ENCODE measurements at places on chromosomes 5 and 9. TPM values are rescaled to one million over a fixed set of nuclear protein-coding genes. Genes with fewer than 3 reads are reported as not detected.

DNA sequence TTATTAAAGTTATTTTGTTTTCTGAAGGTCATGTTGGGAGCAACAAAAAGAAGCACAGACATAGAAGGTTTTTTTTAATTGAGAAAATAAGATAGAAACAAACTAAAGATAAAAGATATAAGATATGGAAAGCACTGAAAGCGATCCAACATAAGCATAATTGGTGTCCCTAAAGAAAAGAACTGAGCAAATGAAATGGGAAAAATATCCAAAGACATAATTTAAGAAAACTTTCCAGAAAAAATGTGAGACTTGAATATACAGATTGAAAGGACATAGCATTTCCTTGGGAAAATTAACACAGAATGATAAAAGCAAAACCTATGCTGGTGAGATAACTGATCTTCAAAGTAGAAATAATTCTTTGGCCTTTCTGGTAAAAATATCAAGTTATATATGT, 289.3 kb downstream of the KIAA0825 start:
- H3K27me3 ChIP-seq = no peaks in the 10 kb centered on the region
- H3K4me1 ChIP-seq = no peaks in the 10 kb centered on the region
- no peak overlapping the region for H3K4me3 ChIP-seq

DNA sequence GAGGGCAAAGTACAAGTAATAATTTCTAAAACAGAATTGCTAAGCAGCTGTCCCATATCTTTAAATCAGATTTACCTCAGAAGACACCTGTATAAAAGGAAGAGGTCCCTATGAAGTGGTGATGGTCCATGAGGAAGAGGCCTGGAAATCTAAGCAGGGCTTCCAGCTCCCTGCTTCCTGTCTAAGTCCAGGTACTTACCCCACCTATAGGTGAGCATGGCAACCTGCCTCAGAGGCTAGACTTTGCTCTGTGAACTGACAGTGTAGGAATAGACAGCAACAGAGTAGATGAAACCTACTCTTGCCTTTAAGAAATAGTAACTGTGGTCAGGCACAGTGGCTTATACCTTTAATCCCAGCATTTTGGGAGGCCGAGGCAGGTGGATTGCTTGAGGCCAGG, 55.8 kb upstream of the ARRDC3 start:
- H3K27ac ChIP-seq = no peak overlapping the region
- no peak overlapping the region for H3K4me3 ChIP-seq
- no peaks in the 10 kb centered on the region for H3K36me3 ChIP-seq
- peaks cover 18% of the 10 kb centered on the region for H3K4me1 ChIP-seq
- H3K27me3 ChIP-seq = no peaks in the 10 kb centered on the region

SLC34A1 gene
- total RNA-seq = not detected

TMC1 gene
- not detected for total RNA-seq

GRCh38 chr5:143147383-143147782, 256.1 kb downstream of the NR3C1 start:
- H3K27ac ChIP-seq = no peak overlapping the region
- H3K4me3 ChIP-seq = no peak overlapping the region
- peaks cover 8% of the 10 kb centered on the region for H3K36me3 ChIP-seq
- DNase-seq = no peak

TLE1 gene
- total RNA-seq = 0.17 TPM

ANKRD18A gene
- total RNA-seq = 8.6 TPM

- no peak overlapping the region for H3K4me3 ChIP-seq
- no peak for DNase-seq
- H3K27me3 ChIP-seq = no peaks in the 10 kb centered on the region
- H3K36me3 ChIP-seq = peaks cover 1% of the 10 kb centered on the region
- no peak overlapping the region for H3K27ac ChIP-seq
Observed at GRCh38 chr9:132049323-132049882, 30.3 kb downstream of the MED27 start.

DNA sequence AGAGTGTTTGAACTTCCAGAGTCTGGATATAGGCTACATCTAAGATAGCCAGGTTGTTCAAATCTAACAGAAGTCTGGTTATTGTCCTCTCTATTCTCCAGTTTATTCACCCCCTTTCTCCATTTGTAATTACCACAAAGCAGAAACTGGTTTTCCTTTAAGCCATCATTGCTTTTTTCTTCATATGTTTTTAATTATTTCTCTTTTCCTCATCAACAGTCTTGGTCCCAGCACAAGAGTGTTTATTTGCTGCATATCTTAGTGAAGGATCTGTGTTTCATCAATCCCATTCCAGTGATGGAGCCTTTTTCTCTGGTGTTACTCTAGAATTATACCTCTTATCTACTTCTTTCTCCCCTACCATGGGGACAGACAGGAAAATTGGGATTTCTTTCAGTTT, 142.2 kb downstream of the CAMK4 start:
- H3K4me3 ChIP-seq = no peak overlapping the region
- no peak overlapping the region for H3K27ac ChIP-seq
- no peaks in the 10 kb centered on the region for H3K27me3 ChIP-seq
- DNase-seq = no peak

- H3K4me1 ChIP-seq = peaks cover 31% of the 10 kb centered on the region
- peak overlapping the region; percentile 28 for H3K4me3 ChIP-seq
- no peak overlapping the region for H3K27ac ChIP-seq
- peaks cover 24% of the 10 kb centered on the region for H3K27me3 ChIP-seq
- H3K36me3 ChIP-seq = peaks cover 2% of the 10 kb centered on the region
Observed at GRCh38 chr5:79512049-79512448, 1.9 kb downstream of the HOMER1 start.

HTR4 gene
- not detected for total RNA-seq

DNA sequence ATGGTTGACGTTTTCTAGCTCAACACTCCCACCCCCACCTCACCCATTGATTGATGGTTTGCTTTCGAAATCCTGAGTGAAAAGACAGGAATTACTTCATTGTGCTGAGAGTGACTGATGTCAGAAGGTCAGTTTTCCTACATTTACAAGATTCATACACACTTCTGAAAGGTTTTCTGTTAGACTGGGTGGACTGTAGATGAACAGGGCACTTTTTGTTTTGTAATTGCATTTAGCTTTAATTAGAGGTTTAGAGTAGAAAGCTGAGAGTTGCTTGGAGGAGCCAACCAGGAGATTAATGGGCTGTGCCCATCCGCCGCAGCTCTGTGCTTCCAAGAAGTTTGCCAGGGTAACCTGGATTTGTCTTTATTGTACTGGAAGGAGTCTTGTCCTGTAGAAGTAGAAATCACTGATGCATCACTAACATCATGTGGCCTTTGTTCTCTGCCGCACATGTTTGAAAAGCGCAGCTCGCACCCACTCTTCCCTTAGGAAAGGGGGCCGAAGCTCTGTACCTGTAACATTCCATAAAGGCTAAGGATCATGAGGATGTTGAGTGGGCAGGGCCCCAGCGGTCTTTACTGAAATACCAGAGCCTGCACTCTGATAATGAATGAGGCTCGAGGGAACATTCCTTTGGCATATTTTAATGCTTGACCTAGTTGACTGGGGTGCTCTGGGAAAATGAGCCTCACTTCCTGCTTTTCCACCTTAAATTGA, 267.6 kb upstream of the DMRT1 start:
- no peak overlapping the region for H3K27ac ChIP-seq
- DNase-seq = no peak
- H3K27me3 ChIP-seq = no peaks in the 10 kb centered on the region
- H3K36me3 ChIP-seq = no peaks in the 10 kb centered on the region

- H3K4me1 ChIP-seq = peaks cover 2% of the 10 kb centered on the region
- DNase-seq = no peak
- H3K27me3 ChIP-seq = no peaks in the 10 kb centered on the region
- peaks cover 44% of the 10 kb centered on the region for H3K36me3 ChIP-seq
- H3K4me3 ChIP-seq = no peak overlapping the region
Observed at GRCh38 chr9:120475341-120475740, 104.6 kb downstream of the CDK5RAP2 start.

GRCh38 chr5:55324815-55325418, 17.1 kb downstream of the MTREX start:
- peaks cover 20% of the 10 kb centered on the region for H3K36me3 ChIP-seq
- H3K27ac ChIP-seq = no peak overlapping the region
- peaks cover 24% of the 10 kb centered on the region for H3K4me1 ChIP-seq
- no peak for DNase-seq
- H3K4me3 ChIP-seq = no peak overlapping the region
- H3K27me3 ChIP-seq = no peaks in the 10 kb centered on the region

DNA sequence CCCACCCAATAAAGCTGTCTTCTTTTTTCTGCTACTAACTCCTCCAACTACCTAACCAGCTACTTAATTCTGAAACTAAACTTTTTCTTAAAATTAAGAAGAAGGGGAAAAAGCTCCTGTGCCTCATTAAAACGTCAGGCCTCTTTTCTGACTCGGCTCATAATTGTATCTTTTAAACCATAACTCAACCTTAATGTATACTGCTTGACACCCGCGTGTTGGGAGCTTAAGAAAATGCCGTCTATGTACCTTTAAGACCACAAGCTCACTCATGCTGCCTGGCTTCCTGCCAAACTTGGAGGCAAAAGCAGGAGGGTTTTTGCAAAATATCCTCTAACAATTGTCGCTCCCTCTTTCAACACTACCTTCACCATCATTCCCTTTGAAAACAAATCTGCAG, 5.0 kb downstream of the EBF1 start:
- peaks cover 31% of the 10 kb centered on the region for H3K27me3 ChIP-seq
- H3K4me3 ChIP-seq = no peak overlapping the region
- peak; percentile 55 for DNase-seq
- no peak overlapping the region for H3K27ac ChIP-seq

- H3K36me3 ChIP-seq = no peaks in the 10 kb centered on the region
- H3K27ac ChIP-seq = no peak overlapping the region
- no peaks in the 10 kb centered on the region for H3K4me1 ChIP-seq
- DNase-seq = no peak
- peaks cover 6% of the 10 kb centered on the region for H3K27me3 ChIP-seq
Observed at GRCh38 chr5:154095904-154096303, 57.1 kb downstream of the MFAP3 start.

DNA sequence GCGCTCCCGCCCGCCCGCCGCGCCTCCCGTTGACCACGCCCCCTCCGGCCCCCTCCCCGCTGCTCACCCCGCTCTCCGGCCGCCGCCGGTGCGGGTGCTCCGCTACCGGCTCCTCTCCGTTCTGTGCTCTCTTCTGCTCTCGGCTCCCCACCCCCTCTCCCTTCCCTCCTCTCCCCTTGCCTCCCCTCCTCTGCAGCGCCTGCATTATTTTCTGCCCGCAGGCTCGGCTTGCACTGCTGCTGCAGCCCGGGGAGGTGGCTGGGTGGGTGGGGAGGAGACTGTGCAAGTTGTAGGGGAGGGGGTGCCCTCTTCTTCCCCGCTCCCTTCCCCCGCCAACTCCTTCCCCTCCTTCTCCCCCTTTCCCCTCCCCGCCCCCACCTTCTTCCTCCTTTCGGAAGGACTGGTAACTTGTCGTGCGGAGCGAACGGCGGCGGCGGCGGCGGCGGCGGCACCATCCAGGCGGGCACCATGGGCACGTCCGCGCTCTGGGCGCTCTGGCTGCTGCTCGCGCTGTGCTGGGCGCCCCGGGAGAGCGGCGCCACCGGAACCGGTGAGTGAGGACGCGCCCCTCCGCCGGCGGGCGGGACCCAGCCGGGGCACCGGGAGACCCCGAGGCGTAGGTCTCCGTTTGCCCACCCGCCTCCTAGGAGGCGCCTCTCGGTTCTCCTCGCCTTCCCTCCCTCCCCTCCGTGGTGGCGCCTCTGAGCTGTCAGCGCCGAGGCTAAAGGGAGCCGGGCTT, at the start of gene VLDLR:
TSS of gene VLDLR (plus strand) at position 66 of the 739 bp plus-strand sequence. CDS start at position 469, 403 bp downstream.
- peaks cover 1% of the 10 kb centered on the region for H3K36me3 ChIP-seq
- H3K4me3 ChIP-seq = peak within 1 kb of the TSS; percentile 83
- peak; percentile 50 for DNase-seq
- H3K27me3 ChIP-seq = peaks cover 52% of the 10 kb centered on the region

SHB gene
- 1.2 TPM for total RNA-seq

- H3K36me3 ChIP-seq = no peaks in the 10 kb centered on the region
- no peak overlapping the region for H3K27ac ChIP-seq
- no peaks in the 10 kb centered on the region for H3K4me1 ChIP-seq
- DNase-seq = no peak
- H3K27me3 ChIP-seq = no peaks in the 10 kb centered on the region
Observed at GRCh38 chr5:178532666-178533065, 57.5 kb downstream of the COL23A1 start.

DNA sequence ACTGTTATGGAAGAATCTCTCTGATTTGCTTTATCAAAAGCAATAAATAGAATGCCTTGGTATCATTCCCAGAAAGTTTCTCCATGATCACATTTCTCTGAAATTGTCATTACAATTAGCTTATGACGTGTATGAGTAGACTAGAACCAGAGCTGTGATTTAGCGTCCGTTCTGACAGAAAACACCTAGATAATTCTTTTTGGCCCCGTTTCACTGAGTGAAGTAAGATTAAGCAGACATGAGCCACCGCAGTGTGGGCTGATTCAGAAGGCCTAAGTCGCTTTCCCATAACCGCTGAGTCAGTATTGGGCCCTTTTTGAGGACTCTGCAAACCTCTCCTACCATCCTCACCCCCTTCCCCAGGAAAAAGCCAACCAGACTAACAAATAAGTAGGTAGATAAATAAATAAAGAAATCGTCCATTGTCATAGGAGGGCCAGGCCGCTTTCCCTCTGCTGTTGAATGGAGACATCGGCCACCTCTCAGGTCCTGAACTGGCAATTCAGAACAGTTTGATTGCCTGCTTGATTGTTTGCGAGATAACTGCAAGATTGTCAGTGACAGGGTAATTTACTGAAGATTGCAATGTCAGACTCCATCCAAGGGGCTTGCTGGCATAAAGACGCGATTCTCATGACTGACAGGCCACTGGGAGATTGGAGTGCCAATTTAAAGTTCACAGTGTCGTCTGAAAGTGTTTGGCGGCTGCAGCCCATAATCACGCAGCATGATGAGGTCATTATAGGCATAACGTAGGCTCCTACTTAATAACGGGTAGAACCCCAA, 105.0 kb upstream of the WWC1 start:
- H3K27me3 ChIP-seq = peaks cover 3% of the 10 kb centered on the region
- no peaks in the 10 kb centered on the region for H3K36me3 ChIP-seq
- no peak for DNase-seq
- H3K27ac ChIP-seq = no peak overlapping the region

GRCh38 chr5:133295520-133295919, 243.7 kb downstream of the HSPA4 start:
- DNase-seq = no peak
- no peak overlapping the region for H3K4me3 ChIP-seq
- no peaks in the 10 kb centered on the region for H3K27me3 ChIP-seq
- H3K4me1 ChIP-seq = no peaks in the 10 kb centered on the region
- H3K36me3 ChIP-seq = no peaks in the 10 kb centered on the region
- no peak overlapping the region for H3K27ac ChIP-seq

DNA sequence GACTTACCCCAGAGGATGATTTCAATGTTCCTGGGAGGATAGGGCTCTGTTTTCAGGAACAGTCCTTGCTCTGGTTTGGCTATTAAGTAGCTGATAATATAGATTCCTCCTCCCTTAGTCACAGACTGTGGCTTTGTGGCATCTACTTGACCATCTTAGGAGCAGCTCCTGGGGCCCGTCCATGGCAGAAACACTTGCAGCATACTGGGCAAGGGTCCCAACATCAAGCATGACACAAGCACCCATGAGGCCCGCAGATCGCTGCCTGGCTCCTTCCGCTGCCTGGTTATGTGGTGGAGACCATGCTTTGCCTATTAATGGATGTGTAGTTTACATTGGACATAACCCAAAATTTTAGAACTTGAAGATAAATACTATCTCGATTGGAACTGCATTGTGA, 170.1 kb downstream of the ICE1 start:
- H3K4me1 ChIP-seq = no peaks in the 10 kb centered on the region
- H3K27ac ChIP-seq = no peak overlapping the region
- DNase-seq = no peak

GRCh38 chr9:89793124-89793495, 188.3 kb downstream of the GADD45G start:
- H3K36me3 ChIP-seq = no peaks in the 10 kb centered on the region
- H3K27ac ChIP-seq = no peak overlapping the region
- no peaks in the 10 kb centered on the region for H3K27me3 ChIP-seq
- no peak overlapping the region for H3K4me3 ChIP-seq

MSMP gene
- not detected for total RNA-seq

GRCh38 chr9:112831281-112831851, 59.3 kb downstream of the SLC46A2 start:
- no peak overlapping the region for H3K4me3 ChIP-seq
- peaks cover 4% of the 10 kb centered on the region for H3K4me1 ChIP-seq
- no peak for DNase-seq
- H3K27ac ChIP-seq = no peak overlapping the region
- no peaks in the 10 kb centered on the region for H3K27me3 ChIP-seq

All from activated CD4-positive, alpha-beta memory T cell treated with anti-CD3 and anti-CD28 coated beads for 36 hours (primary cell).